ENCODE measurements at places on chromosomes 16 and 17.

GRCh38 chr17:64773386-64773835 lies 111.3 kb upstream of the SMURF2 start:
- no peak for DNase-seq

- DNase-seq: no peak
Observed at GRCh38 chr17:13646969-13647542, 45.3 kb upstream of the HS3ST3A1 start.

DNA sequence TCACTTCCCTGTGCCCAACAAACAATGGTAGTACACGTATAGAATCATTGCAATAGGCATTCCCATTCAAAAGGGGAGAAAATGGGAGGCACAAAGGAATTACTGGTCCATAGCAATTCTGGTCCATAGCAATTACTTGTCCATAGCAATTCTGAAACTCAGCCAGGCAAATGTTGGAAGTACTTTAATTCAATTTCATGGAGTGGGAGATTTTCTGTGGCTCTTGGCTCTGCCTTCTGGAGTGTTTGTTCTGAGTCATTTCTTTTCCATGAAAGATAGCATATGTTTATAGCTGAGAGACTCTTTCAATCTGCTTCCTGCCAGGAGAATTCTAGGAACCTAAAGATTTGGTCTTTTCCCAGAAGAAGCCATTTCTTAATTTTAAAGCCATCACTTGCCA lies 182.8 kb upstream of the ELAC2 start:
- no peak for DNase-seq

GRCh38 chr17:51890710-51891109 lies 267.8 kb downstream of the CA10 start:
- peak; percentile 50 for DNase-seq

- DNase-seq: no peak
Observed at GRCh38 chr16:79112462-79112861, 488.1 kb downstream of the MAF start.

GRCh38 chr17:39082482-39082881 lies 69.0 kb downstream of the PLXDC1 start:
- DNase-seq: no peak

DNA sequence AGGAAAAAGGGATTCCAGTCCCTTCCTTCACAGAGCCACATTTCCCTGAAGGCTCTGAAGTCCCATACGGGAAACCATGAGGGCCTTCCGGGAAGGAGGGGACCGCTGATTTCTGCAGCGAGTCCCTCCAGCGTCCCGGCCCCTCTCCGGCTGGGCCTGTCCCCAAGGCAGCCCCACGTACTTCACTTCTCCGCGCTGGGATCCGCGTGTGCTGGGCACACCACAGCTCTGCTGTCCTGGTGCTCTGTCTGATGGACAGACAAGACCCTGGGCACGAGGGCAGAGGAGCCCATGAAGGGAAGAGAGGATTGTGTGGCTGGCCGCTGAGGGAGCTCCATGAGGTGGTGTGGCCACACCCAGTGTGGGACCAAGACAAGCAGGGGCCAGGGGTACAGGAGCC lies 57.1 kb downstream of the PRMT7 start:
- no peak for DNase-seq

DNA sequence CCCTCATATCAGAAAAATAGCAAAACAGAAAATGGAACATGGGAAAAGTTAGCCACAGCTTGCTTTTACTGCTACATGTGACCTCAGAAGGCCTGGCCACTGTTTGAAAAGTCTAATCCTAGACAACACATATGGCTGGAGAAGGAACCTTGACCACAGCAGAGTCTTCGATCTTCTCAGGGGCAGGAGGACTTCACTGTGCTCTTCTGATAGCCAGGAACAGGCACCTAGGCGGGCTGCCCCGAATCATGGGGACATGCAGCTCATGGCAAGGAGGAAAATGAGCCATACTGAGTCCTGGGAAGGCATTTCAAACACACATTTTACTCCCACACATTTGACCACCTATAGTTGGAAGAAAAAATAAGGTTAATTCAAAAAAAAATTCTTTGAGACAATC lies 31.1 kb upstream of the ADORA2B start:
- DNase-seq: no peak

GRCh38 chr17:70479779-70480178 lies 310.4 kb downstream of the KCNJ2 start:
- DNase-seq: no peak

GRCh38 chr16:15538507-15538906 lies 104.1 kb downstream of the BMERB1 start:
- peak; percentile 94 for DNase-seq

GRCh38 chr16:63774302-63774701 lies 1347.6 kb downstream of the CDH11 start:
- no peak for DNase-seq

- DNase-seq: peak; percentile 84
Observed at GRCh38 chr16:89217388-89218191, at the start of gene ZNF778. Gene ZNF778, plus strand, starts transcription at chr16:89217703. Its CDS starts 3,425 bp downstream, at chr16:89221128.

GRCh38 chr17:69552986-69553667 lies 138.6 kb downstream of the MAP2K6 start:
- DNase-seq: no peak

DNA sequence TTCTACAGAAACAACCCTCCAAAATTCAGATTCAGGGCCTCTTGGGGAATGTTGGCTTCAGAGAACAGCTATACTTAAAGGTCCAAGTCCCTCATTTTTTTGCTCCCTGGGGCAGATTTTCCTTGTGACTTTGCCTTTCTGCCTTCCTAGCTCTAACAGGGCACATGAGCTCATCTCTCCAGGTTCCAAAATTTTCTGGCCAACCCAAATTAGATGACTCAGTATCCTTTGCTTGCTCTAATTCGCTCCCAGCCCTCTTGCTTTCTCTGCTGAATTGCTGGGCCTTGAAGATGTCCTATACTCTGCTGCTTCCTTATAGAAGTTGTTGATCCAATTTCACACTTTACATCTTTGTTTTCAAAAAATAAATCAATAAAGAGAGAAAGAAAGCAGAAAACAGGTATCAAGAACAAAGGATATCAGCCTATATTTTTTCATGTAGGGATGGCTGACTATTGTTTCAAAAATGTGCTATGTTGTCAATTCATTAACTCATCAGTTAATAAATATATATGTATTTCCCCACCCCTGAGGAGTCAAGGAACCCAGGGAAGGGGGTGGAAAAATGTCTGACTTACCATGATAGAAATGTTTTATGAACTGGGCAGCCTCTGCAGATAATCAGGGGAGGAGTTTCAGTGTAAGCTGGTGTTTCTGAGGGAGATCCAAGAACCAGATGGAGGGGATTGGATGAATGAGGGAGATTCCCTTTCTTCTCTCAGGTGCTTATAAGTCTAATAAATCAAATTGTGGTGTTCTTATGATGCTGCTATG lies 1.0 kb upstream of the KRTAP4-2 start:
- DNase-seq: no peak

GRCh38 chr16:83843657-83844056 lies 35.9 kb downstream of the HSBP1 start:
- DNase-seq: no peak

DNA sequence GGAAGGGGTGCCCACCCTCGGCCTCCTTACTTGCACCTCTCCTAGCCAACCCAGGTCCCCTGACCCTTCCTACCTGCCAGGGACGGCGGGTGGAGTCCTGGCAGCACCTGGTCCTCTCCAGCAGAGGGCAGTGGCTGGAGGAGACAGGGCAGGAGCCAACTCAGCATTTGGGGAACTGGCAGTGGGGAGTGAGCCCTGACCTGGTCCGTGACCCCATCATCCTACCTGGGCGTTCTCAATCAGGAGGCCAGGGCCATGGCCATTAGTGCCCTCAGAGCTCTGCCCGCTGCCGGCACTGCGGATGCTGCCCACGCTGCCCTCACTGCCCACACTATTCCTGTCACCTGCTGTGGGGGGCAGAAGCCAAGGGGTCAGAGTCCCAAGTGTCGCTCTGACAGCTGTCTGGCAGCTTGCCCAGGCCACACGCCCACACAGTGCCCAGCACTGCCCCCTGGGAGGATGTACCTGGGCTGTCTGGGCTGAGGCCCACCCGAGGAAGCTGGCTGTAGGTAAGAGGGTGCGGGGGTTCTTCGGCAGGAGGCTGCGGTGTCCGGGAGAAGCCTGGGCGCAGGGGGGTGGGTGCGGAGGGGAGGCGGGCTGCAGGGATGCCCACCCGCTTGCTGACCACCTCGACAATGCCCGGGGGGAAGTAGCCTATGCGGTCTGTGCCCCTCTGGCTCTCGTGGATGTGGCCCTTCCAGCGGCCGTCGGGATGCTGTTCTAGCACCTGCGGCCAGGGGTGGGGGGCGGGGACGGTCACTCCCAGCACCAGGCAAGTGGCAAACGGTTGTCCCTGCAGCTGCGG lies 10.8 kb downstream of the CASKIN2 start:
- DNase-seq: no peak

DNA sequence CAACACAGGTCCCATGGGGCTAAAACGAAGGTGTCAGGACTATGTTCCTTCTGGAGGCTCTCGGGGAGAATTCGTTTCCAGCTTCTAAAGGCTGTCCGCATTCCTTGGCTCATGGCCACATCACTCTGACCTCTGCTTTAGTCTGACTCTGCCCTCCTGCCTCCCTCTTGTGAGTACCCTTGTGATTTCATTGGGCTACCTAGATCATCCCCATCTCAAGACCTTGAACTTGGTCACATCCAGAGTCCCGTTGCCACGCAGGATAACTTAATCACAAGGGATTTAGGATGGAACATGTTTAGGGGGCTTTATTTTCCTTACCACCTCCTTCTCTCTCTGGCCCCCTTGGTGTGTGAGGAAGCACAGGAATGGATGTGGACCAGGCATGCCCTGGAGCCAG lies 160.9 kb upstream of the PLCG2 start:
- DNase-seq: no peak

GRCh38 chr16:67161595-67162058 lies 1.9 kb downstream of the FBXL8 start:
- DNase-seq: peak; percentile 79

GRCh38 chr17:83006515-83007455 lies 72.6 kb upstream of the METRNL start:
- DNase-seq: no peak

GRCh38 chr16:8398548-8398947 lies 191.8 kb downstream of the TMEM114 start:
- no peak for DNase-seq

DNA sequence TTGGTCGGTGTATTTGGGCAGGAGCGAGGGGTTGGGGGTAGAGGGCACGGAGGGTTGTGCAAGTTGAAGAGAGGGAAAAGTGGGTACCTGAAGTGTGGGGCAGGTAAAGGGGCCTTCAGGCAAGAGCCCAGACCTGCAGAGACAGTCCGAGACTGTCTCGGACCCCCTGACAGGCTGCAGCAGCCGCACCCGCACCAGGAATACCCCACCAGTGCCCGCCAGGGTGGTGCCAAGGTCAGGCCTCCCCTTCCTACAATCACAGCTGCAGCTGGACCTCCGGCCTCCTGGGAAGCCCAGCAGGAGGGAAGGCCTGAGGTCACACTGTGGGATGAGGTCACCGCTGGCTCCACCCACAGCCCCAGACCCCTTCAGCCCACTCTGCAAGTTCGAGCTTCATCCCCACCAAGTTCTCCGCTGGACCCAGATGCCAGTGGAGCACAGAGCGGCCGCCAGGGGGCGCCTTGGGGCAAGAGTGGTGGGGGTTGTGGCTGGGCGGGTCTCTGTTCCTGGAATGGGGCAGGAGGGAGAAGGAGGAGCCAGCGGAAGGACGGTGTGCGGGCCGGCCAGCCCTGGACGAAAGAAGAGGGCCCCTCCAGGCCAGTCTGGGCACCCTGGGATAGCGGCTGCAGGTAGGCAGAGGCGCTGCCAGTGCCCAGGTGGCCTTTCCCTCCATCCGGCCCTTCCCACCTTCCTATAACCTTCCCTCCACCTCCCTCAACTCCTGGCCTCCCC lies at the start of gene HSD3B7:
TSS of gene HSD3B7 (plus strand) at position 539 of the 732 bp plus-strand sequence. CDS start 452 bp downstream, outside the sequence.
- DNase-seq: peak; percentile 76

DNA sequence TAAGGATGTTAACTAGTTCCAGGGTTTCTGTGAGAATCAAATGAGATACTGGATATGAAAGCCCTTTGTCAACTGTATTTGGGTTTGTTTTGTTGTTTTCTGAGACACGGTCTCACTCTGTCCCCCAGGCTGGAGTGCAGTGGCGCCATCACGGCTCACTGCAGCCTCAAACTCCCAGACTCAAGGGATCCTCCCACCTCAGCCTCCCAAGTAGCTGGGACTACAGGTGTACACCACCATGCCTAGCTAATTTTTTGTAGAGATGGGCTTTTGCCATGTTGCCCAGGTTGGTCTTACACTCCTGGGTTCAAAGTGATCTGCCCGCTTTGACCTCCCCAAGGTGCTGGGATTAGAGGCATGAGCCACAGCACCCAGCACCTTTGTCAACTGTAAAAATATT lies 8.9 kb downstream of the SUPT4H1 start:
- DNase-seq: no peak

DNA sequence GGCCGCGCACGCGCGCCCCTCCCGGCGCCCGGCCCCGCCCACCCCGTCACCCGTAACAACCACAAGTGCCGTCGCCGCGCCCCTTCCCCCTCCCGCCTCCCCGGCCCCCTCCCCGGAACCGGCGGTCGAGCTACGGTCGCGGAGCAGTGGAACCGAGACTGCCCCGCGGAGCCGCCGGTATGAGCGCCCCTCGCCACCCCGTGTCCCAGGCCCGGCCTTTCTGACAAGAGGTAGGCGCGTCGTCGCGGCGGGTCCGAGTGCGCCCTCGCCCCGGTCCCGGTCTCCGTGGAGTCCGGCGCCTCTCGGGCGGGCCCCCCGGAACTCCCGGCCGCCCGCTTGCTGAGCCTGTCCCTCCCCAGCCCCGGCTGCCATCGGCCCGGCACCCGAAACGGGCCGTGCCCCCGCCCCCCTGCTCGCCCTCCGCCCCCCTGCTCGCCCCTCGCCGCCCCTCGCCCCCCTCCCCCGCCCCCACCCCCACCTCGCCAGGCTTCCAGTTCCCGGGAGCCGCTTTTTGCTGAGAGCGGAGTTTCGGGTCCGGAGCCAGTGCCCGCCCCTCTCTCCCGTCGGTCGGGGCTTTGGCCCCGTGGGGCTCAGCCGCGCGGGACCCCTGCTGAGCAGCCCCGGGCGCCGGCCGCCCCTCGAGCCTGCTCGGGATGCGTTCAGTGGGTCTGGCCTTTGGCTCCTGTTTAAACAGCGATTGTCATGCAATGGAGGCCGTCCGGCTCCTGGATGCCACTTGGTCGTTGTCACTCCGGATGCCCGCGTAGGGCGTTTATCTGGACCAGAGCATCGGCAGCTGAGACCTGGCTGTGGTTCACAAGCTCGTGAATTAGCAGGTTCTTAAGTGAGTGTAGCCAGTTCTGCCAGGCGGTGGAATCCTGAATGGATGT lies at the start of gene SEC14L1:
TSS of gene SEC14L1 (plus strand) at position 92 of the 890 bp plus-strand sequence. CDS start 2,628 bp downstream, outside the sequence.
- peak; percentile 87 for DNase-seq

- no peak for DNase-seq
Observed at GRCh38 chr17:33967608-33968349, 287.3 kb upstream of the CCL2 start.

- DNase-seq: no peak
Observed at GRCh38 chr17:57048096-57048495, 37.0 kb upstream of the AKAP1 start.

GRCh38 chr17:50149091-50149416 lies 1.4 kb downstream of the PPP1R9B start:
- DNase-seq: no peak
